ENCODE measurements at places on chromosomes 12 and 14.

DNA sequence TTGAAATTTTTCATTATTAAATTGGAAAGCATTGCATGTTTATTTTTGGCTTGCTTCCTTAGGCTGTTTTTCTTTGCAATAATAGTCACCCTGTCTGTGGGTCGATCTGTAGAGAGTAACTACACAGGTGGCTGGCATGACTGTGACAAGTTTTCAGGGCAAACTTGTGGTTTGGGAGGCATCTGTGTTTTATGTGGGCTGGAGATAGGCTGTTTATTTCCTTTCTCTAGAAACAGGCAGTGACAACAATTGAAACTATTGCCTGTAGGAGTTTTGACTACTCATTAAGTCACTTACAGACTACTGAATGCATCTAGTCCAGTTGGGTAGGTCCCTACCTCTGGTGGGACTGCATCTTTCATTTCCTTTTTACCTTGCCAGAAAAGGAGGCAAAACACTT is 155.6 kb downstream of the DYRK2 start:
- DNase-seq: no peak

GRCh38 chr12:68506619-68507018 is 104.1 kb upstream of the RAP1B start:
- no peak for DNase-seq

DNA sequence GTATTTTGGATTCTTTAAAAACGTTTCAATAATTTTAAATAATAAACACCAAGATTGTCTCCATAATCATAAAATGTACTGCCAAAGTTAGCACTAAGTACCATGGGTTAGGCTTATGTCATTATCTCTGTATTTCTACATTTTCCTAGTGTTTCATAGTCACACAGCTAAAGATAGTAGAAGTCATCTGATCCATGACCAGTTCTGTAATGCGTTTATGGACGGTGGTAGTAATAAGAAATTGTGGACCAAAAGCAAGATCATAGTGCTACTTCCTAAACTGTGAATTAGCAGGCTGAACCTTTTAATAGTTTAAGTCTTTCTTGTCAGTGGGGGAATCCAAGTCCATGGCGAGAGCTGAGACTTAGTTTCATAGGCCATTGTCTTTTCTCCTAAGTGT is 142.1 kb downstream of the AKAP6 start:
- no peak for DNase-seq

DNA sequence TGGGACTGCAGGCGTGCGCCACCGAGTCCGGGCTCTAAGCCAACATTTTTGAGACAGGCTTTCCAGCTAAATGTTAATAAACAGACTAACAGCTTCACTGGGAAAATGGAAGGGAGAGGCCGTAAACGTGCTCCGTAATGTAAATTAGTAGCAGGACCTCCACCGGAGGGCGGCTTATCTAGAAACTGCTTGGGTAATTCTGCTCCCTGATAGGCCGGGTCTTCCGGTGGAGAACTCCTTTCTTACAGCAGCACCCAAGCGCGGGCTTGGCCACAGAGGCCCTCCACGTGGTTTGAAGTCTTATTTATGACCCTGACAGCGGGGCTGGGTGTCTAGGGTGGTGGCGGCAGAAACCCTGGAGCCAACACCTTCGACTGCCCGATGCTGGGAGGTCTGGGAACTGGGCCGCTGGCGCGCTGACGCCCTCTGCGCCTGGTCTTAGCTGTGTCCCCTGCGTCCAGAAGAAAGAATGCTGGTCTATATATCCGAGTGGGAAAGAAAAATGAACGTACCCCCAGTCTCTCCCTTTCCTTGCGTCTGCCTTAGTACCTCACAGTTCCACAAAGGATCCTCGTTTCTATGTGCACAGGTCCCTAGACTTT is 1.7 kb downstream of the DPPA3 start:
- DNase-seq: no peak

GRCh38 chr12:125169451-125169850 is 104.2 kb downstream of the AACS start:
- DNase-seq: no peak

Data from NCI-H2081 treated with DMSO at 0.1 percent for 48 hours (cell line).